ENCODE measurements at places on chromosomes 6 and 20. TPM values are rescaled to one million over a fixed set of nuclear protein-coding genes. Genes with fewer than 3 reads are reported as not detected.

KIAA1755 gene
- 0.69 TPM for total RNA-seq

DNA sequence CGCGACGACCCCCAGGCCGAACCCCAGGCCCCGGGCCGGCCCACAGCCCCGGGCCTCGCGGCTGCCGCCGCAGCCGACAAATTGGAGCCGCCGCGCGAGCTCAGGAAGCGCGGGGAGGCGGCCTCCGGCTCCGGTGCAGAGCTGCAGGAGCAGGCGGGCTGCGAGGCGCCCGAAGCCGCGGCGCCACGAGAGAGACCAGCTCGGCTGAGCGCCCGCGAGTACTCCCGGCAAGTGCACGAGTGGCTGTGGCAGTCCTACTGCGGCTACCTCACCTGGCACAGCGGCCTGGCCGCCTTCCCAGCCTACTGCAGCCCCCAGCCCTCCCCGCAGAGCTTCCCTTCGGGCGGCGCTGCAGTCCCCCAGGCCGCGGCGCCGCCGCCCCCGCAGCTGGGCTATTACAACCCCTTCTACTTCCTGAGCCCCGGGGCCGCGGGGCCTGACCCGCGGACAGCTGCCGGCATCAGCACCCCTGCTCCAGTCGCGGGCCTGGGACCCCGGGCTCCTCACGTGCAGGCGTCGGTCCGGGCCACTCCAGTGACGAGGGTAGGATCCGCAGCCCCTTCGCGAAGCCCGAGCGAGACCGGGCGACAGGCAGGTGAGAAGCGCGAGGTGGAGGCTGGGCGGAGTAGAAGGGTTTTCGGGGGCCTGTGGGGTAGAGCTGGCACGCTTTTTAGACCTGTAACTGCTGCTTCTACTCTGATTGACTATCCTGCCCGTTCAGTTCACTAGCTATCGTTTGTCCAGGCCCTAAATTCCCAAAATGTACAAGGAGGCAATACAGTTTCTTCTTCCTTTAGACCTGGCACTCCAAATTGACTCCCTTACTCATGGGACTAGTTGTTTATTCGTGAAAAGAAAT, 654 bp downstream of the FAM8A1 start:
- H3K27ac ChIP-seq: peak overlapping the region; percentile 98
- H3K36me3 ChIP-seq: peaks cover 29% of the 10 kb centered on the region
- H3K4me1 ChIP-seq: peaks cover 10% of the 10 kb centered on the region
- H3K4me3 ChIP-seq: peak overlapping the region; percentile 90
- DNase-seq: peak; percentile 79
- no peaks in the 10 kb centered on the region for H3K27me3 ChIP-seq

NDRG3 gene
- 4.8 TPM for total RNA-seq

- no peaks in the 10 kb centered on the region for H3K36me3 ChIP-seq
- no peak overlapping the region for H3K4me3 ChIP-seq
- H3K4me1 ChIP-seq: no peaks in the 10 kb centered on the region
- no peaks in the 10 kb centered on the region for H3K27me3 ChIP-seq
These were observed 212.1 kb downstream of the WDR27 start for GRCh38 chr6:169489563-169490245.

- no peaks in the 10 kb centered on the region for H3K4me1 ChIP-seq
- no peaks in the 10 kb centered on the region for H3K36me3 ChIP-seq
- DNase-seq: no peak
- H3K27ac ChIP-seq: no peak overlapping the region
- no peak overlapping the region for H3K4me3 ChIP-seq
- H3K27me3 ChIP-seq: no peaks in the 10 kb centered on the region
These were observed 344.3 kb upstream of the ID4 start for GRCh38 chr6:19492636-19493405.

Measured in psoas muscle (tissue), 8 donors.